ENCODE measurements at places on chromosomes 16 and 17.

DNA sequence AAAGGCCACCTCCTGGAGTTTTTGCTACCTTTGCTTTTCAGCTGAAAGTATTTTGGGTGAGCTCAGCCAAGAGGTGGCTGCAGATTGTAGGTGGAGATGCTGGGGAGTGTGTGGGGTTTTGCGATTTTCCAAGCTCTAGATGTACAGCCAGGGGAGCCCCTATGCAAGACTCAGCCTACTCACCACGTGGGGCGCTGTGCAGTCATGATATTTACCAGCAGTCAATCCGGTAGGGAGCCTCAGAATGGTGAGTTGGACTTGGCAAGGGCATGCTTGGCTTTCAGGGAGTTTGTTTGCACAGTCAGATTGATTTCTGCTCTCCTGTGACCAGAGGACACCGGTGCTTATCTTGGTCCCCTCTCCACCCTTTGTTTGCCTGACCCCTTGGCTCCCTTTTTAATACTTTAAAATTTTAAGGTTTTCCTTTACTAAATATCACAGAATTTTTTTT is 175.3 kb downstream of the UTP18 start:
- no peak for DNase-seq

- peak; percentile 60 for DNase-seq
Observed at GRCh38 chr17:17694169-17695081, 13.2 kb downstream of the RAI1 start.

DNA sequence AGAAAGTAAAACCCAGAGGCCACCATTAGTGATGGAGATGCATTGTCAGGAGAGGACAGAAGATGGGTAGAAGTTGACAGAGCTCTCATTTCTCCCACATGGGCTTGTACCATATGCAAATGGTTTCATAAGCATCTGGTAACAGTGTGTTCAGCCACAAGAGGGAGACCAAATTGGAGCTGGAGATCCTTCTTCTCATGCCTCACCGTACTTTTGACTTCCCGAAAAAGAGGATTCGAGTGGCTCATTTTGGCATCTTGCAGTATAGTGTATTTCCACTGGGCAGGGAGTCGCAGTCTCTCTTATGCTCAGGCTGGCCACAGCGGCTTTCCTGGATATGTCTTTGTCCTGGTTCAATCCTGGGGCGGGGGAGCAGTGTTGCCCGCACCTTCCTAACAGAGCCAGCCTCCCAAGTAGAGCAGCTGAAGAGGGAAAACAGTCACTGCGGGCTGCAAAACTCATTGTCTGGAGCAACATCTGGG is 23.8 kb downstream of the TBC1D3B start:
- DNase-seq = no peak

- no peak for DNase-seq
Observed at GRCh38 chr17:50865060-50865867, 890 bp downstream of the TOB1 start.

DNA sequence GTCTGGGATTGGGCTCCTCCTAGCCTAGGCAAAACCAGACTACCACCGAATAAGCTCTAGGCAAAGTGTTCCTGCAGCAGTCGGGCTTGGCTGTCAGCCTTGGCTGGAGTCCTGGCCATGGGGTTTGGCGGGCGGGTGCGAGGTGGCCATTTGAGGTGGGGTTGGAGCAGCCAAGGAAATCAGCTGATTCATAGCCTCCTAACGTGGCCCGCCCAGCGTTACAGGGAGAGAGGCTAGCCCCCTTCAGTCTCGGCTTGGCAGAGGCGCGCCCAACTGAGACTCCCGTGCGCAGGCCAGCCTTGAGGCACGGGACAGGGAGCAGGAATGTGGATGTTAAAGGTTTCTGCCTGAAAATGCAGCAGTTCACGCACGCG is 1.9 kb downstream of the PMP22 start:
- DNase-seq = no peak

- no peak for DNase-seq
Observed at GRCh38 chr17:18246880-18247612, 11.5 kb downstream of the FLII start.

DNA sequence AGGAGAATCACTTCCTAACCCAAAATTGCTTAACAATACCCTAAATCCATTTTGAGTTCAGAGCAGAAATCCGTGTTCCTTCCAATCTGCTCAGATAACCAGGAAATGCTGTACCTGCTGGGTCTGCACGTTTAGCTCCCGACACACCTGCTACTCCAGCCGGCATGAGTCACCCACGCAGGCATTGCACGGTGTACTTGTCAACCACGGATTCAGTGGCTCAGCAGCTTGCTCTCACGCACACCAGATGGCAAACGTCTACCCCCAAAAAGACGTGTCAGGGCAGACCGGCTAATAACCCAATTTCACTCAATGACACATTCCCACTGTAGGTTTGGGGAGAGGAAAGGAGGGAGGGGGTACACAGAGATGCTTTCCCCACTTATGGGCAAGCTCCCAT is 468.1 kb downstream of the SOX9 start:
- DNase-seq = no peak

DNA sequence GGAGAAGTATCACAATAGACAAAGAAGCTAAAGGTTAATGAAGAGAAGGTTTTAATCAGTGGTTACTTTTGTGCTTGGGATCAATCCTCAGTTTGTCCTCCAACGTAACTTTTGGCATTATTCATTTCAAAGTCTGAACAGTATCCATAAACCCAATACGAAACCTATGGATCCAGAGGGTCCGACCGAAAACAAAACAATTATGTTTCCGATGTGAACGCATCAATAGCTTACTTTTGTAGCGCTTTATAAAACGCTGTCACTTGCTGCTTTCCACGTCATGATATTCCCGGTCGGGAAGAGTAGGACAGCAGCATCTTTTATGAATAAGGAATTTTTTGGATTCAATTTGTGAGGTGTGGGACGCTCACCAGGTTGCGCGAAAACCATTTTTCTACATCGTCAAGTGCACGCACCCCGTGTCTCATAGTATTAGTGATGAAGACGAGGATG is 383.8 kb downstream of the ZFHX3 start:
- no peak for DNase-seq

DNA sequence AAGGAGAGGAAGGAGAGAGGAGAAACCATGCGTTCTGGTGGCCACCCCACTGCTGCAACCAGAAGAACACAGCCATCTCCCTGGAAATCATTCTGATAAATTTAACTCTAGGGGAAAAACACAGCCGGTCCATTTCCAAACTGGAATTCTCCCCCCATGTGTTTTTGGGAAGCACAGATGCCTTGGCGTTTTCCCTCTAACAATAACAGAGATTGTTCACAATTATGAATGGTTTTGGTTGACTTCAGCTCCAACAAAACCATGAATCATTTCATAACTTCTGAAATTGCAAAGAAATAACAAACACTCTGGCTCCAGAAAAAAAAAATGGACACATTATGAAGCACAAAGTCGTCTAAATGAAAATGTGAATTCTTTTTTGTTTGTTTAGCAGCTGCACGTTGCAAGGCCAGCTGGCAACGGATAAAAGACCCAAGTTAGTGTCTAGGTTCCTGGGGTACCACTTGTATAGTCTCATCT is 46.2 kb downstream of the GNAO1 start:
- DNase-seq = no peak

GRCh38 chr17:72978593-72979218 is 113.8 kb downstream of the SLC39A11 start:
- no peak for DNase-seq

- no peak for DNase-seq
Observed at GRCh38 chr16:1152651-1153259, at the start of gene CACNA1H. Gene CACNA1H (plus strand): TSS chr16:1153106. CDS start chr16:1153738, 632 bp downstream.

DNA sequence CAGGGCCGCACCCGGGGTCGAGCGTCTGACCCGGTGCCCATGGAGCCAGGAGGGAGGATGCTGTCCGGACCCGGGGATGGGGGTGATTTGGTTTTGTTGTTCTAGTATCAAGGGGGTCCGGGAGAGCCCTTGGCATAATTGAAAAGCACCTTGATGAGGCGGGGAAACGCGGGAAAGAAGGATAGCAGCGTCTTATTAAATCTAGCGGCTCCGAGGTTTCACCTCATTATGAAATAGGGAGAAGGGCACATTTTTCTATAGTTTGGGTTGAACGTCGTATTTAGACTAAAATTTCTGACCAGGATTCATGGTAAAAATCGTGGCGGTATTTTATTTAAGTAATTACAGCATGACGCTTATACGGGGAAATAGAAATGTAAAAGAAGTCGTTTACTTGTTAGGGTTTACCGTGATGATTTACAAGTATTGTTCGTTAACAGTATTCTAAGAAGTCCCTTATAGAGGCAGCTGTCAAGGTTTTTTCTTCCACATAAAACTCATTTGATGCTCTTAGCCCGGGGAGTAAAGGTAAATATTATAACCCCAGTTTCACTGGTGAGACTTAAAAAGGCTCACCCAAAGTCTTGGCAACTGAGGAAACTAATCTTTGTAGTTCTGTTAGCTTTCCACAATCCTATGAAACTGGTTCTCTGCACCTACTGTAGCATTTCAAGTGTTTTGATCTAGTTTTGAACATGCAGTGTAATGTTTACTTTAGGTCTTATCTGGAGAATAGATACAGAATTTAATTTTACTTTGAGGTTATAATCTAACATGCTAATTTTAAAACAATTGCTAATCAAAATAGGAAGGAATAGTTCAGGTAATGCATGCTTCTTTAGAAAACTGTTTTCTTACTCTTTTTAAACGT is 756 bp downstream of the LUC7L3 start:
- no peak for DNase-seq

GRCh38 chr16:10959161-10959560 is 14.8 kb downstream of the CLEC16A start:
- no peak for DNase-seq

GRCh38 chr17:68310152-68310551 is 18.9 kb downstream of the ARSG start:
- no peak for DNase-seq

Data from GM18507 (cell line).